NCI-H2227 treated with DMSO at 0.1 percent for 48 hours (cell line): ENCODE measurements at places on chromosomes 1 and 21.

DNA sequence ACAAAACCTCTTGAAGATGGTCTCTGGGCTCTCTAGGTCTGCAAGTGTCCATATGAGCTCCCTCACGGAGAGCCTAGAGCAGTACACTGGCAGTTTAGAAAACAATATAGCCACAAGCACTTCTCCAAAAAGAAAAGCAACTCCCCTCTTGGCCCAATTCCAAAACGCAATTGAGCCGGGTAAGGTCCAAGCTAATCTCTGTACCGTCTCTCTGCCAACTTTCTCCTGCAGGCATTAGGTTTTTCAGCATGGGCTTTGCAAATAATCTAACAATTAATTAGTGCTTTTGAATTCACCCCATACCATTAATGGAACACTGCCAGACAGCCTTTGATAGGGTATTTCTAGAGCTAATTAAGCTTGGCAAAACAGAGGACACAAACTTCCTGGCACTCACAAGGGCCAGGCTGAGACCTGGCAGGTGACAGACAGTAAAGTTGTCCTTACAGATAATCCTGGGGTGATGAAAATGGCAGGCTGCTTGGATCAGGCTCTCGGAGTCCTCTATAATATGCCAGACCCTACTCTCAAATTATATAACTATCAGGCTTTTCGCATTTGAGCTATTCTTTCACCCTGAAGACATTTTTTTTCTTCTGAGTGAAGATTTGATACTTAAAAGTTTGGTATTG lies 39.8 kb downstream of the TGFBR3 start:
- peak; percentile 86 for DNase-seq

- DNase-seq, result no peak
Observed at GRCh38 chr1:220315070-220315839, 43.0 kb upstream of the RAB3GAP2 start.

DNA sequence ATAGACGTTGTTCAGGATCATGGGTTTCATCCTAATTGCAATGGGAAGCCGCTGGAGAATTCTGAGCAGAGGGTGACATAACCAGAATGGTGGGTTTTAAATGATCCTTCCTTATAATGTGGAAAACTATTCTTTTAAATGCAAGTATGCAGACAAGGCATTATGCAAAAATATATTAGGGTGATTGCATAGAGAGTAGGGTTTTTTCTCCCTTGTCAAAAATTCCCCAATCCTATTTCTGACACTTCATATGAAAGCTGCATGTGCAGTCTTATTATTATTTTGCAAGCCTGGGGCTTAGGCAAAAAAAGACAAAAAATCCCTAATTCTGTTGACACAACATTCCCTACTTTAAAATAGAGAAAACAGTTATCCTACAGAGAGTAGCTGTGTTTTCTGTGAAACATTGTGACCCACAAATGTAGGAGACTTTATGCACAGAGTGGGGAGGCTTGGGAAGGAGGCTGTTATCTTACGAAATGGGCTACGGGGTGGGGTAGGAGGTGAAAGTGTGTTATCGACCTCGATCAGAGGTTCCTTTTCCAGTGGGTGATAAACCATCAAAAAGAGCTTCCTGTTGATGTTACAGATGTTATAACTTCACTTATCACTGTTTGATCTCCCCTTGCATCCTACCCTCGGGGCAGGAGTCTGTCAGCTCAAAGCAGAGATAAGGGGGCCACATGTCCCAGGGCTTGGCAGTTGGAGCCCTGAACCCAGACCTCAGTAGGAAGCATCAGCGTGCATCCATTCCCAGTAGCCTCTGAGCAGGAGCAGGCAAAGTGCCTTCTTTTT lies 27.2 kb downstream of the RHEX start:
- DNase-seq, result no peak

DNA sequence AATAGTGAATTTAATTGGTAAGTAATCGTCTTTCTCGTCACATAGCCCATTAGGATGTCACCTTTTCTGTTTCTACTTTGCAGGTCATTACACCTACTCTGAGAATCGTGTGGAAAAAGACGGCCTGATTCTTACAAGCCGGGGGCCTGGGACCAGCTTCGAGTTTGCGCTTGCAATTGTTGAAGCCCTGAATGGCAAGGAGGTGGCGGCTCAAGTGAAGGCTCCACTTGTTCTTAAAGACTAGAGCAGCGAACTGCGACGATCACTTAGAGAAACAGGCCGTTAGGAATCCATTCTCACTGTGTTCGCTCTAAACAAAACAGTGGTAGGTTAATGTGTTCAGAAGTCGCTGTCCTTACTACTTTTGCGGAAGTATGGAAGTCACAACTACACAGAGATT lies 23.3 kb downstream of the PARK7 start:
- DNase-seq, result peak; percentile 65

DNA sequence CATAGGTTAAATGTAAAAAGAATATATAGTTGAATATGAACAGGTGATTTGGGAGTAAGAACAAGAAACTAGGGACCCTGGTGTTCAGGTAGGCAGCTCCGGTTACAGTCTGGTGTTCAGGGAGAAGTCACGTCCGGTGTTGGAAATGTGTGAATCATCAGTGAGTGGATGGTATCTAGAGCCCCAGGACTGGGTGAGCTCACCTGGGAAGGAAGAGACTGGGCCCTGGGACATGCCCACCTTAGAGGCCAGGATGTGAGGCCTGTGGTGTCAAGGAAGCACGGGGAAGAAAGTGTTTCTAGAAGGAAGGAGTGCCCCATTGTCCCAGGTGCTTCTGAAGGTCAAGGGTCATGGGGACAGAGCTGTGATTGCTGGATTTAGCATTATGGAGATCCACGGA lies 1.5 kb upstream of the GJB3 start:
- DNase-seq, result no peak

DNA sequence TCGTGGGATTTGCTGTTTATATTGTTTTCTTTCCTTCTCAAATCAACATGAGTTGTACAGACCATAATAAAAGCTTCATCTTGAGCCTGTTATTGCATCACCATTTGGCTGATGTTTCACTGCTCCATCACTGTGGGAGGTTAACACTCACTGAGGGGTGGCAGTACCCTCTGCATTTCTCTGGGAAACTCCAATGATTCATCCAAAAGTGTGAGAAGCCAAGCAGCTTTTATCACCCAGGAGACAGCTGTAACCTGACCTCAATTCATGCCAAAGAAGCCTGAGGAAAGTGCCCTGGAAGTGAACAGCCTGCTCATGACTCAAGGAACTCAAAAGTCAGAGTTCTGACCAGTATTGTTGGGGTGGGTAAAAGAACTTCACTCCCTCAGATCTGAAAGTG lies 84.1 kb downstream of the GPR88 start:
- DNase-seq, result no peak

GRCh38 chr21:15272171-15272570 lies 207.4 kb upstream of the NRIP1 start:
- DNase-seq, result no peak

DNA sequence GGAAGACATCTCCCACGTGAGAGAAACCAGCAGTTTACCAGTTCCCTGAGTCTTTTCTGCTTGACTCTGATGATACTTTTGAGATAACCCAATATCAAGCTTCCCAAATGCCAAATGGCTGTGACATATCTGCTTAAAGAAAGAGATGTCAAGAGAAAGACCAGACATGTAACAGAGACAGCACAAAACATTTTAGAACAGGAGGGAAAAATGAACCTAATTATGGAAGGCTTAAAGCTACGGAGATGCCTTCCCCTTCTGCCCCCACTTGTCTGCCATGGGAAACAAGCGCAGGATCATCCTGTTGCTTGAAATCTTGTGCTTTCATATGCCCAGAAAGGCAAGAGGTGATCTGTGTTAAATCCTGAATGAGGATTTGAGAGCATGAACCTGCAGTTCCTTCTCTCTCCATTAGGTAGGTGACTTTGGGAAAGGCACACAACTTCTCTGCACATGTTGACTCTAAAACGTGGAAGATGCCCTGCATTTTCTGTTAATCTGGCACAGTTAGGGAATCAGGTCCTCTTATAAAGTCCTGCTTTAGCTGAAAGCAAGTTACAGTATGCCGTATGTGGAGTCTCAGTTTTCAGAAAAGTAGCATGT lies 46.7 kb upstream of the MTR start:
- no peak for DNase-seq

DNA sequence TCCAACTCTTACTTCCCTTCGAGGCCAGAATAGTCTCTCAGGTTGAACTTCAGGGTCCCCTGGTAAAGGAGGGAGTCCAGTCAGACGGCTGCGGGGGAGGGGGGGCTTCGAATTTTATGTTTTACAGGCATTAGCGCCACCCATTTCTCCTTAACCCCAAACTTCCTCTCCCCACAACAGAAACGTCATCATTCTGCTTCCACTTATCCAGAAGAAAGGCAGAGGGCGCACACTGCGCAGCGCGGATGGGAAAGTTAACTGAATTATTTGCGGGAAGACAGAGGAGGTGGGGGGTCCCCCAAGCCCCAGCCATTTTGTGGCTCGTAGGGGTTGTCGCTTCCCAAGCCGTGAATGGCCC lies 529 bp upstream of the PRMT2 start:
- DNase-seq, result peak; percentile 90

- no peak for DNase-seq
Observed at GRCh38 chr1:28480308-28480707, 25.5 kb upstream of the RCC1 start.

DNA sequence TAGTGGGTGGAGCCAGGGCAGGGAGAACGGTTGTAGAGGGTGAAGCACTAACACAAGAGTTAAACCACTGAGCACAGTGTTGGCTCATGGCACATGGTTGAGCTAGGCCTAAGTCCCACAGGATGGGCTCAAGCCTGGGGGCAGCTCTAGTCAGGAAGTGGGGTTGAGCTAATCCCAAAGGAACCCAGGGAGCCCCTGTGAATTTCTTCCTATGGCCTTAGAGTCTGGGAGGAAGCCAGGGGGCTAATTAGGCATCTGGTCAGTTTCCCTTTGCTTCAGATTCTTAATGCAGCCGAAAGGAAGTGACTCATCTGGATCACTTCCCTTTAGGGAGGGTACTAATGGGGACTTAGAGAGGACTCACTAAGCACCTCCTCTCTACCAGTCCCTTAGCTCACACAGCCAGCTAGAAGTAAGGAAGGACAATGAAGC lies 10.1 kb downstream of the CFAP45 start:
- no peak for DNase-seq
